ENCODE measurements at places on chromosomes 12 and 14. TPM values are rescaled to one million over a fixed set of nuclear protein-coding genes. Genes with fewer than 3 reads are reported as not detected.

- DNase-seq, result no peak
Observed at GRCh38 chr14:96978525-96979272, 181.5 kb downstream of the VRK1 start.

DNA sequence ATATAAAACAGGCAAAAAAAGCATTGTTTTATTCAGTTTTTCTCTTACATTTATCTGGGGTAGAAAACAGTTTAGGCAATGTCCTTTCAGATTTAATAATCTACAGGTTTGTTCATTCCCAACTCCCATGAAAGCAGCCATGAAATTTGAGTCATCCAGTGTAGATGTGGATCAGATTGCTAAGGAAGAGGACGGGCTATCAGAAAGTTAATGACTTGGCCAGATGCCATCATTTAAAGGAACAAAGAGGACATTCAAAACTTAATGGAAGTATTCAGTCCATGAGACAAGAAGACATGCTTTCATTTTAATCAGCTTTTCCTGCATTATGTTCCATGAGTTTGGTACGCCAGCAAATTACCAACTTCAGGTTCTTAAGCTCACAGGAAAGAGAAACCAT, 31.1 kb upstream of the POC1B start:
- no peak for DNase-seq

- no peak for DNase-seq
Observed at GRCh38 chr12:98514982-98515286, 456 bp upstream of the TMPO start.

DNA sequence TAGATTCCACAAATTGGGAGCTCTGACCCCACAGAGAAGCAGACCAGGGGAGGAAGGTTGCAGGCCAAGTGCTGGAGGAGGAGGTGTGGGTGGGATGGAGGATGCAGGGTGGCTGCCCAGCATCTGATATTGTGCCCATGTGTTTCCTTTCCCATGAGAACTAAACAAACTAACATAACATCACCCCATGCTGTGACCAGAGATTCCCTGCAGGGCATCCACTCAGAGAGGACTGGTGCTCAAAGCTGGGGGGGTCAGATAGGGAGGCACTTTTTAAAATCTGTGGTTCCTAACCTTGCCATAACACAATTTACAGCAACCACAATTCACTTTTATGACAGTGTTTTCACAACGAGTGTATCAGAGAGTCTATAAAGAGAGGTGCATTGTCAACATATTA, 1277.6 kb downstream of the AACS start:
- no peak for DNase-seq

DNA sequence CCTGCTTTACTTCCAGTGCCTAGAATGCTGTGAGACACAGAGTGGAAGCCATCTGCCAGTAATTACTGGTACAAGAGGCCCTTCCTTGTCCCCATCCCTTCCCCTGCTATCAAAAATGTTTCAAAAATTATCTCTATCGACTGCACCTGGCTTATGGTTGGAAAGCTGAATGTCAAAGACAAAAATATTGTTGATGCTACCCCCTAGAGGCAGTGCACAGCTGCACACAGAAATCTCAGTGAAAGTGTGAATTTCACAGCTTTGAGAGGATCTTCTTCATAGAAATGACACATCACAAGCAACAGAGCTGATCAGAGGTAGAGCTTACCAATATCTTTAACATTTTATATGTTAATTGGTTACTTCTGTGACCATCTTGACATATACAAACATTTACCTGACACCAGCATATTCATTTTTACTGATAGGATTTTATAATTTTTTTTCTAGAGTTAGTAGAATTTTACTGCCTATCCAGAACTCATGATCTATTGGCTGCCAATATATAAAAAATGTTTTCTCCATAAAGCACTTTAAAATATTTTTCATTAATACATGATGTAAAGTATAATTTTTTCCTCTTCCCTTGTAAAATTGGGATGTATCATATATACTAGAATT, 138.0 kb downstream of the AACS start:
- no peak for DNase-seq

- no peak for DNase-seq
Observed at GRCh38 chr14:67493092-67493717, 4.7 kb upstream of the TMEM229B start.

DNA sequence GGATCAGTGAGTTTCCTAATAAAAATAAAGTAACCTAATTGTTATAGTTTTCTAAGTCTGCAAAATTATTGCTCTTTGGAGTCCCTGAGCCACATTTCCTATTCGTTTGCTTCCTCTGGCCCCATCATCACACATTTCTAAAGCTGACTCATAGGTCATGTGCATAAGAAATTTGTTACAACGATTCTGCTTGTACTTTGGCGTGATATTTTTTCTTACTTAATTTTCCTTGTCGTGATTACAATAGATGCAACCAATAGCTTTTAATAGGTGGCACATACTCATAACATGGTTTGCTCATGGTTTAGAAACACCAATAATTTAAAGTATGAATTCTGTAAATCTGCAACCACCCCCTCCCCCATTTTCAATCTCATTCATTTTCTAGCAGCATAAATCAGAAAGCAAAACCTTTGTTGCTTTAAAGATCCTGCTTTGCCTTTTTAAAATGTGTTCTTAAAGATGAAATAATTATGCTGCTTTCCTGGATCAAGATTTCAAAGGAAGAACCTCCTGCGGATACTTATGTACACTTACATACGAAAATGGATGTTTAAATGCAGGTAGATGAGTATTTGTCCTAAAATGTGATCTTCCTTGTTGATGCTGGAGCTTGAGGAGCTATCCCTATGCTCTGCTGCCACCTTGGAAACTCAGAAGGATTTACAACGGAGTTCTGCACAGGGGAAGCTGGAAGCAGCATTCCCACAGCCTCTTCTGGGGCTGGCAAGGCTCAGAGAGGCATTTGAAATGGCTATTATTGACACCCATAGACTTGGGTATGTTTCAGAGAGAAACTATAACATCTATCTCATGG, 1.7 kb upstream of the FLRT2 start:
- DNase-seq, result no peak

GRCh38 chr14:36130186-36130585, 46.3 kb downstream of the PTCSC3 start:
- DNase-seq, result no peak

GRCh38 chr14:32128703-32129102, 51.6 kb downstream of the ARHGAP5 start:
- no peak for DNase-seq

DNA sequence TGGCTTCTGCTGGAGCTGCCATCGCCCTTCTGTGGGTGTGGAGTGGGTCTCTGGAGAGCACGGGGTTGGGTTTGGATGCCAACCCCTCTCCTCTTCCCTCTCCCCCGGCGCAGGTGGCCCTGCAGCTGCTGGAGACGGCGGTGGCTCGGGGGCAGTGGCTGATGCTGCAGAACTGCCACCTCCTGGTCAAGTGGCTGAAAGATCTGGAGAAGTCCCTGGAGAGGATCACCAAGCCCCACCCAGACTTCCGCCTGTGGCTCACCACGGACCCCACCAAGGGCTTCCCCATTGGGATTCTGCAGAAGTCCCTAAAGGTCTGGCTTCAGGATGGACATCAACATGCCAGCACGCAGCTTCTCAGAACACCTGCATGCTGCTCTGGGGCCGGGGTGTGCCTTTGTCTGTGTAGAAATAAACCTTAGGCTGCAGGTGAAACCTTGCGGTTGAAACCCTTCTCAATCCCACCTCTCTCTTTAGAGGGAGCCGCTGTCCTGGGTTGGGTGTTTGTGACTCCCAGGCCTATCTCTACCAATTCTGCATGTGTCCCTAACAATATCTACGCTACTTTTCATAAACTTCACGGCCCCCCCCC, 44.3 kb downstream of the CCDC92 start:
- DNase-seq, result no peak

DNA sequence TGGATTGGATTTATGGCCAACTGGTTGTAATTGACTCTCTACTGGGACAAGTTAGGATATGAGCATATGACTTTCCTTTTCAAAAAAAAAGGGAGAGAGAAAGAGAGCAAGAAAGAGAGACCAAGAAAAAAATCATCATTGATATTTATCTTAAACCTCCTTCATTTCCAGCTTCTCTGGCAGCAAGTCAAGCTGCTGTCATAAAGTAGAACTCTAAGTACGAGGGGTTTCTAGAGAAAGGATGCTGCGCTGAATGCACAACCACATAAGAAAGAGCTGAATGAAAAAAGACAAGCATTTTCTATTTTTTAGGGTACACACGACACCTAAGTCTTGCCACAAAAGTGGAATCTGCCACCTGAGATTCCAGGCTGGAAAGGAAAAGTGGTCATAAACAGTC, 182.6 kb downstream of the SLC25A21 start:
- no peak for DNase-seq

GRCh38 chr14:78446807-78447206, 276.6 kb downstream of the NRXN3 start:
- no peak for DNase-seq

DNA sequence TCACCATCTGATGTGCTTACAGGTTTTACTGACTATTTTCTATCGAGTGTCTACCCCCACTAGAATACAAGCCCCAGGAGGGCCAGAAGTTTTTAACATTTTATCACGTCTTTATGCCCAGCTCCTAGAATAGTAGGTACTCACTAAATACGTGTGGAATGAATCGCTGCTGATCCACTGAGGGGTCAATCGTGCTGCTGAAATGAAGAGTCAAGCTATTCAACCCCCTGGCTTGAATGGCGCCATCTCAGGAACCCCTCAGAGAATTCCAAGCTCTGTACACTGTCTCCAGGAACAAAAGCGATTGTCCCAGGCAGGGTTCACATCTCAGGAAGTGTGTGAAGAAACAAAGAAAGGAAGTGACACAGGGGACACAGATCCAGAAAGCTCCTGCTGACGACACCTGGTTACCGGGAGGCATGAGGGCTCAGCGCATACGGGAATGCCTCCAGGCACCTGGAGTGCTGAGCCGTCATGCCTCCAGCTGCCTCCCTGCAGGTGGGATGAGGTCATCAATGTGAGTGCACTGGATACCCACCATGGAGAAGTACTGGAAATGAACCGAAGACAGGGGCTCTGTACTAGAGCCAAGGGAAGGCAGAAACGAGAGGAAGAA, 45.6 kb downstream of the PITPNM2 start:
- DNase-seq, result no peak

DNA sequence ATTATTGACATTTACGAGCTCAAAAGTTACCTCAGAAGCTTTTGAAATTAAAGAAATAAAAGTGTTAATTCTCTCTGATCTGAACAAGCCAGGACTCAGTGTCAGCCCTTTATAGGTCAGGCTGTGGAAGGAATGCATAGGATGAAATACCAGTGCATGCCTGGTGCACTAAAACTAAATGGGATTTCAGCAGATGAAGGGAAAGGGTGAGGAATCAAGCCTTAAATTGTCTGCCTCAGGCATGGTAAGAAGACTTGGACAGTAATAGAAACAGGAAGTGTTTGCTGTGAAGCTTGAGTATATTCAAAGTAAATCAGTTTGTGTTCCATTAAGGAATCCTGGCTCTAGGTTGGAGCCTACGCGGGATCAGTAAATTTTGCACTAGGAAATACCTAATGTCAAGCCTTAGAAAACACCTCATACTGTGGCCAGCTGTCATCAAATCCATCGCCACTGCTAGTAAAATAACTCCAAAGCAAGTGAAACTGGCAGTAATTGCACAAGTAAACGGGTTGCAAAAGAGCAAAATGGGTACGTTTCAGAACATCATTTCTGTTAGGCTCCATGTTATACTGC, 76.3 kb downstream of the PDE3A start:
- no peak for DNase-seq

DNA sequence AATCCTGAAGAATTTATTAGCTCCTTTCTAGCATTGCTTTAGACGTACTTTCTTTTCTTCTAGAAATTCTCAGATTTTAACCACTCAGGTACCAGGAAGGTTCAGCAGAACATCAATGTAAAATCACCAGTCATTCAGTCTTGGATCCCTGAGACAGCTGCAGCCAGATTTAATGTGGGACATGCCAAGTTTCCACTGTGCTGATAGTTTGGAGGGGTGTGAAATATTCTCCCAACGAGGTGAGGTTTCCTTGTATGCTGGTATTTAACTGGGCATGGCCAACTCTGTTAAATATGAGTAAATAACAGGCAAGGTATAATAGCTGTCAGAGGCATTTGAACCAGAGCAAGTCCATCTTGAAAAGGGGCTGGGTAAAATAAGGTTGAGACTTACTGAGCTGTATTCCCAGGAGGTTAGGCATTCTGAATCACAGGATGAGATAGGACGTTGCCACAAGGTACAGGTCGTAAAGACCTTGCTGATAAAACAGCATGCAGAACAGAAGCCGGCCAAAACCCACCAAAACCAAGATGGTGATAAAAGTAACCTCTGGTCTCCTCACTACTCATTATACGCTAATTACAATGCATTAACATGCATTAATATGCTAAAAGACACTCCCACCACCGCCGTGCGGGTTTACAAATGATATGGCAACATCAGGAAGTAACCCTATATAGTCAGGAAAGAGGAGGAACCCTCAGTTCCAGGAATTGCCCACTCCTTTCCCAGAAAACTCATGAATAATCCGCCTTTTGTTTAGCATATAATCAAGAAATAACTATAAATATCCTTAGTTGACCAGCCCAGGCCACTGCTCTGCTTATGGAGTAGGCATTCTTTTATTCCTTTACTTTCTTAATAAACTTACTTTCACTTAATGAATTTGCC, 75.2 kb upstream of the RASSF8 start:
- DNase-seq, result no peak

DNA sequence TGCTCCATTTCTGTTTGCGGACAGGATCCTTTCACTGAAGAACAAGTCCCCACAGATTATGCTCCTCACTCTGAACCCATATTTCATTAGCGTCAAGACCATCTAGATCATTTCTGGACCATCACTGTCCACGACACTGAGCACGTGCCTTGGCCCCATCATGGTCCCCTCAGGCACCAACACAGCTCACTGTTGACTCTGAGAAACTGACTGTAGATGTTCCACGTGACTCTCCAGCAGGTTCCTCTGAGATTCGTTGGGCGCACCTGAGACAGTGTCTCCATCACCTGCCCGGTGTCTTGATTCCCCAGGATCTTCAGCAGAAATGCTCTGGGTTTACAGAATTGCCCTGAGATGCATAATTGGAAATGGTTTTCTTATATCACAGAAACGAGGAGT, 985.4 kb downstream of the TMEM121 start:
- no peak for DNase-seq

GRCh38 chr12:96368233-96368632, 32.0 kb downstream of the CDK17 start:
- no peak for DNase-seq

GRCh38 chr12:27616356-27617142, 79.7 kb upstream of the REP15 start:
- DNase-seq, result no peak

- peak; percentile 56 for DNase-seq
Observed at GRCh38 chr14:66624336-66624937, 116.5 kb downstream of the GPHN start.

- DNase-seq, result no peak
Observed at GRCh38 chr14:35578639-35579038, 44.7 kb downstream of the INSM2 start.

- DNase-seq, result no peak
Observed at GRCh38 chr12:92690601-92691000, 12.2 kb upstream of the PLEKHG7 start.

The B4GALNT3 gene
- total RNA-seq, result 1.2 TPM

The PRKD1 gene
- total RNA-seq, result not detected

The ADAMTS20 gene
- not detected for total RNA-seq

The SYCP3 gene
- 0.07 TPM for total RNA-seq

The KRT80 gene
- not detected for total RNA-seq

The HPD gene
- not detected for total RNA-seq

The ATG14 gene
- 5.0 TPM for total RNA-seq

The GPR65 gene
- 13.4 TPM for total RNA-seq

All from activated CD4-positive, alpha-beta memory T cell treated with anti-CD3 and anti-CD28 coated beads for 36 hours (primary cell).